Activated CD8-positive, alpha-beta memory T cell treated with anti-CD3 and anti-CD28 coated beads for 48 hours (primary cell): ENCODE measurements at places on chromosomes 12 and 14.

GRCh38 chr12:109444259-109444658 lies 32.8 kb downstream of the KCTD10 start:
- DNase-seq = no peak

DNA sequence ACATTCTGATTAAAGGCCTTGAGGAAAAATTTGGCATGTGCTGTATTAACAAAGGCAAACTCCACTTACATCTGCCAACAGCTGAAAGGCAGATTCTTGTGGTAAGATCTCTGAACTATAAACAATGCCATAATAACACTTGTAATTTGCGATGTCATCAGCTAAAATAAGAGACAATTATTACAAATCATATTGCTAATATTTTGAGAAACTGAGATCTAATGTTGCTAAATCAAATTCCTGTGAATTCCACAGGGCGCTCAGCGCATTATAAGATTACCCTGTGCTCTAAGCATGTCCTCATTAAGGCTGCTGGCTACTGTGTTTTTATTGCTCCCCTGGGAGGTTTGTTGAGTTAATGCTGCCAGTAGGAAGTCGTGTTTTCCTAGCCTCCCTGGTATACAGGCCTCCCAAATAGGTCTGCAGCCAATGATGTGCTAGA lies 244.8 kb downstream of the DACT1 start:
- DNase-seq = no peak

DNA sequence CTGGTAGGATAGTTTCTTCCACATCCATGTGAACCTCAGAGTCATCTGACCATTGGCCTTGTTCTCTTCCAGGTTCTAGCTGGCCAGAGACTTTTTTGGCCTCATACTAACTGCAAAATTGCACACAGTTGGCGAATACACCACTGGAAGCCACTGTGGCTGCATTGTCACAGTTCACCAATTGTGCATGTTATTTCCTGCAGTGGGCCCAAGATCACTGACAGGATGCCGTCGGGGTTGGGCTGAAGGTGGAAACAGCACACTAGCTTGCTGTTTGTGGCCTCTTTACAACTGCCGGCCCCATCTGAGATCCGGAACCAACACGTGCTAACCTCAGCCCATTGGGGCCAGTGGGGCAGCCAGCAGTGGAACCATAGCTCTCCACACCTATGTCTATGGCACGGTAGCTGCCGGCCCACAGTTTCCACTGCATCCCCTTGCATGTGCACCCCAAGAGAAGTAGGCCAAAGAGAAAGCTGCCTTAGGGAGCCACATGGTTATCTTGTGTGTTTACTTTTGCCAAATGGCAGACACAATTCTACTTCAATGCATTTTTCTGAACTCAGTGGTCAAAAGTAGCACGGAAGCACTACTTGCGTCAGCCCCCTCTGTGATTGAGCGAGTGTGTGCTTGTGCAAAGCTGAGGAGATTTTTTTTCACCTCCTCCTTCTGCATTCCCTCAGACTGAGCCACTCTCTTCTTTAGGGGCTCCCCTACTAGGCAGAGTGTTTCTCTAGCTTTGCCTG lies 464.0 kb downstream of the RAD51B start:
- DNase-seq = no peak

DNA sequence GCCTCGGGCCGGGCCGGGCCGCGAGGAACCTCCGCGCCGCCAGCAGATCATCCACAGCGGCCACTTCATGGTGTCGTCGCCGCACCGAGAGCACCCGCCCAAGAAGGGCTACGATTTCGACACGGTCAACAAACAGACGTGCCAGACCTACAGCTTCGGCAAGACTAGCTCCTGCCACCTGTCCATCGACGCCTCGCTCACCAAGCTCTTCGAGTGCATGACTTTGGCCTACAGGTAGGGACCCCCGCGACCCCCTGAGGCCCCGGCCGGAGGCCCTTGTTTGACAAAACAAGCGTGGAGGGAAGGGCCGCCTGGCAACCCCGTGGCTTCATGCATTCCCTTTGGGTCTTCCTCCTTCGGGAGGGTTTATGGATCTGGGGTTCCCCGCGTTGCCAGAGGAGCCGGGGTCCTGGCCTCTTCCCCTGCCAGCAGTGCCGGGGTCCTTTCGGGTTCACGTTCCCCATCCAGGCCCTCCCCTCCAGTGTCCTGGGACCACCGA lies 526 bp downstream of the MLXIP start:
- no peak for DNase-seq

GRCh38 chr12:116955382-116956021 lies 44.8 kb downstream of the FBXW8 start:
- DNase-seq = no peak

GRCh38 chr14:102279282-102279681 lies 25.7 kb downstream of the MOK start:
- no peak for DNase-seq

DNA sequence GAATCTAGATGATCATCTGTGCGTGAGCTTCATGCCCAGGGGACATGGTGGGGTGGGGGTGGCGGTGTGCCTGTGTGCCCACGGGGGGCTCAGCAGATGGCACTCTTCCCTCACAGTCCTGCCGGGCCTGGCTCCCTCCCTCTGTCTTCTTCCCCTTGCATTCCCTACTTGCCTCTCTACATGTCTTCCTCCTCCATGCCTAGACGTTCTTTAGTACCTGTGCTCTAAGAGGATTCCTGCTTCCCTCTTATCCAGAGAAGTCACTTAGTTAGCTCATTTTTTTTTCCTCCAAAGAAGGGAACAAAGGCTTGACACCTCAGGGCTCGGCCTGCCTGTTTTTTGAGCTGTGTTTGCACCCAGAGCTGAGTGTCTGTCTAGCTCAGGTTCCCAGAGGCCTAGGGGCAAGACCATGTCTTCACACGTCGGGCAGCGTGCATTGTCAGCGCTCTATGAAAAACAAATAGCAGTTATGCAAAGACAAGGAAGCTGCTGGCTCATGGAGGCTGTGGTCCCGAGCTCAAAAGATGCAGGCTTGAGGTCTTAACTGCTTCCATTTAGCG lies 48.8 kb downstream of the NINJ2 start:
- DNase-seq = no peak

- DNase-seq = no peak
Measured at GRCh38 chr14:105430565-105430964, 10.9 kb downstream of the MTA1 start.

DNA sequence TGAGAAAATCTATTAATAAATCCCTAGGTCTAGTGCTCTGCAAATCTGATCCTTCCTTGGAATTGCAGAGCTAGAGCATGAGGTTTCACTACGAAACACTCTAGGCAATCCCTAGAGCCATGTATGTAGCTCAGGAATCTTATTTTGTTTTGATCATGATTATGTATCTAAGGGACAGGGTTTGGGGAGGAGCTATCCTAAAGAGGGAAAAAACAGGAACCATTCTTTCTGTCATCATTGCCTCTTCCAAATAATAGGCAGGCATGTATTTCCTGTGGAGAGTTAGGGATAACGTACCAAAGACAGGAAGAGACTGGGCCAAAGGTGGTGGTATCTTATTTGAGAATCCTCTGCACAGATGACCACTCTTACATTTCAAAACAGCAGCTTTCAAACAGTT lies 88.8 kb upstream of the GTF2A1 start:
- no peak for DNase-seq

DNA sequence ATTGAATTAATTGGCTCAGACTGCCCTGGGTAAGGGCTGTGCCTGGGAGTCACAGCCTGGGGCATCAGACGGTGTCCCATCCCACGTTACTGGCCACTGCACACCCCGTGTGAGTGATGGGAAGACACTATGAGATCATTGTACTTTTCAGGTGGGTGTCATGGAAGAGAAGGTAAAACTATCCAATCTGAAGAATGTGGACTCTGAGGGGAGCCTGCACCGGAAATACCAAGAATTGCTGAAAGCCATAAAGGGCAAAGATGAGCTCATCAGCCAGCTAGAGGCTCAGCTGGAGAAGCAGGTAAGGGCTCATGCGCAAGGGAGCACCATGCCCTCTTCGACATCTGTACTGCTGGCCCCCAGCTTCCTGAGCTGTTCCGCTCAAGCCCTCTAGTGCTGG lies 24.0 kb downstream of the PLEKHH1 start:
- no peak for DNase-seq

DNA sequence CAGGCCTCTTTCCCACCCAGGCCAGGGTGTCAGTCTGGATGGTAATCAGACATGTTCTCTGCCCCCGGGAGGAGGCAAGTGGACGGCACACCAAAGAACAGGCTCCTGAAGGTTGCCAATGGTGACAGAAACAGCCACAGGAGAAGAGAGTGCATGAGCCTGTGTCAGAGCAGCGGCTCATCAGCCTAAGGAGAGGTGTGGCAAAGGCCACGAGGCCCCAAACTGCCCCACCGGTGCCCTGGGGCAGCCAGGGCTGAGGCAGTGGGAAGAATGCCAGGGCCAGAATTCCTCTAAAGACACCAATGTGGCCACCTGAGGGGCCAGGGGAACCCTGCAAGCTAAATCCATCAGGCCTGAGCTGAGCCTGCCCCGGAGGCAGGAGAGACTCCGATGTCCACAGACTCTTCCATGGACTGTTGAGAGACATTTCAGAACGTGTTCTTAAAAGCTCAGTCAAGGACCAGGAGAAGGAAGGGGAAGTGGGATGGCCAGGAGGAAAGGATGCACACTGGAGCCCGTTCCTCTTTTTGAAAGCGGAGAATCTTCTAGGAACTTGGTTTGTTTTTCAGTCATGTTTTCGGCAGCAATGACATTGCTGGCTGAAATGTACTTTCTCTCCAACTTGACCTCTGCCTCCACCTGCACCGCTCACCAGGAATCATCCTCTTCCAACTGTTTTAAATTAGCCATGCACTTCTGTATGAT lies 176.3 kb upstream of the FKBP4 start:
- DNase-seq = no peak
